ENCODE measurements at places on chromosomes 3 and 15. TPM values are rescaled to one million over a fixed set of nuclear protein-coding genes. Genes with fewer than 3 reads are reported as not detected.

SUCLG2 gene
- 53.7 TPM for total RNA-seq

CCR4 gene
- total RNA-seq, result not detected

LYZL4 gene
- total RNA-seq, result not detected

DNA sequence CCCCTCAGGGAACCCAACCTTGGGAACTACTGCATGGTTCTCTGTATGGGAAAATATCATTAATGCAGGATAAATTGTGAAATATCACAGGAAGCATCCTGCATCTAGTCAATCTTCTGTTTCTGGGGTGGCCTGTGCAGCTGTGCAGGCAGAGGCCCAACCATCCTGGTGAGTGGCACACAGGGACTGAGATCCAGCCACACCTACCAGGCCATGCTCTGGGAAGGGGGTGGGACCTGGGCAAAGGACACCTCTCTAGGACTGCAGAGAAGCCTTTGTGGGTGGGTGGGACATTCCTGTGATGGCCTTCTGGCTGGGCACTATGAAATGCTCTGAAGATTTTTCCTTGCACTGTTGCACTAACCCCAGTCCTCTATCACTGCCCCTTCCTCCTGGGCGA lies 26.8 kb downstream of the CCRL2 start:
- no peaks in the 10 kb centered on the region for H3K4me1 ChIP-seq
- H3K27ac ChIP-seq, result no peak overlapping the region
- H3K36me3 ChIP-seq, result no peaks in the 10 kb centered on the region
- no peaks in the 10 kb centered on the region for H3K27me3 ChIP-seq

DNA sequence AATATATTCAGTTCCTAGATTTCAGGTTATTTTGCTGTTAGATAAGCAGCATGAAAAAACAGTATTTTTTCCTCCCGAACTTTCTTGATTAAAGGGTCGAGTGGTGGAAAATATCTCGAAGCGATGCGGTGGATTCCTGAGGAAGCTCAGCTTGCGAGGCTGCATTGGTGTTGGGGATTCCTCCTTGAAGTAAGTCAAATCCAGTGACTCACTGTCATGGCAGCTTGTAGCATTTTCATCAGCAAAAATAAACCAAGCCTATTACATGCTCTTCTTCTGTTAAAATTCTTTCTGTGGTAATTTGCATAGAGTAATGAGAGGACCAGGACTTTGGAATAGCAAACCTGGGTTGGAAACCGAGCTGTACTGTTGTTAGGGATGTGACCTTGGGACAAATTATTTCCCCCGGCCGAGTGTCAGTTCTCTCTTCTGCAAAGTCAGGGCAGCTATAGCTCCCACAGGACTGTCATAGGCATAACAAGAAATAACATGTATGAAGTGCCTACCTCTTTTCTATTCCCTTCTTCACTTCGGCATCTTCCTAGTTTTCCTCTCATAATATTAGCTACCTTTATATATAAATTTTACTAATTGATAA lies 75.6 kb downstream of the UBP1 start:
- no peak overlapping the region for H3K27ac ChIP-seq
- H3K36me3 ChIP-seq, result peaks cover 15% of the 10 kb centered on the region
- DNase-seq, result peak; percentile 44
- no peak overlapping the region for H3K4me3 ChIP-seq

DNA sequence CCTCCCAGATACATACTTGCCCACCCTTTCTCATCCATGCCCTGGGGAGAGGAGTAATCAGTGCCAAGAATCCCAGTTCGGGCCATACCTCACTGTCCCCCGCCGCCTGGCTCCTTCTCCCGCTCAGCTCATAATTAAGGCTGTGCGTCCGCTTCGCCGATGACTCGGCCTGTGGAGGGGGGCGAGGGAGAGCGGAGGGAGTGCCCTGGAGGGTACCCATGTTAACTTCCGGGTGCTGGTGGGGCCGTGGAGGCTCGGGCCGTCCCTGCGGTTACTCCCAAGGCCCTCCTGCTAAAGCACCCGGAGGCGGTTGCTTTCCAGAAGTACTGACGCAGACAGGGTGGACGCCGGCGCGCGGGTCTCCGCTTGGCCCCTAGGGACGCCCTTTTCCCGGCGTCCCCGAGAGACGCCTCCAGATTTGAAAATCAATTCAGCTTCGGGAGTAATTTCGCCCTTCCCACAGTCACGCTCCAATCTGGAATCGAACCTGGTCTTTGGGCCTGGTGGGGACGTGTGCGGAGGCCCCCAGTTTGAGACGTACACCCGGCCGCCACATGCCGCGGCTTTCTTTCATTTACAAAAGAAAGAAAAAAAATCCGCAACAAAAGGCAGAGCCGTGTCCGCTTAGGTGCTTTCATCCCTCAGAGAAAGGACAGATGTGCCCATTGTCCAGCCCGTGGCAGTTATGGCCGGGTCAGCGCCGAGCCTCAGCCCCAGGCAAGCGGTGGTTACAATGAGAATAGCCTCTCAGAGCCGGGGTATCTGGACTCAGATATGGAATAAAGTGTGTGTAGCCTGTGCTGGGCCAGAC lies 1.0 kb upstream of the ONECUT1 start:
- peaks cover 91% of the 10 kb centered on the region for H3K27me3 ChIP-seq
- no peak for DNase-seq
- peaks cover 10% of the 10 kb centered on the region for H3K4me1 ChIP-seq
- no peak overlapping the region for H3K4me3 ChIP-seq
- H3K27ac ChIP-seq, result no peak overlapping the region

DNA sequence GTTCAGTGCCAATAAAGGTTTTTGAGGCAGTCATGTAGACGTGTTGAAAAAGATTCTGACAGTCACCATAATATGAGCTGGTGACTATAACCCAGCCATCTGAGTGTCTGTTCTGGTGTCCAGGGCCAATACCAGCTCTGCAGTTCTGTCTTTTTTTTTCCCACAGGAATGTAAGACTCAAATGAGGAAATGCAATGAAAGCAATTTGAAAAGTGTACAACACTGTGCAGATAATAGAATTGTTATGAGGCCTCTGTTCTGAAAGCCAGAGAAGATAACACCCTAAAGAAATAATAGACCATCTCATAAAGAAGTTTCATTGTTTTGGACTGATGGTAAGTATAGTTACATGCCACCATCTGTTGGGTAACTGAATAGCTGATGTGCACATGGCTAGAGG lies 57.1 kb downstream of the CLDN1 start:
- no peaks in the 10 kb centered on the region for H3K36me3 ChIP-seq
- no peak for DNase-seq
- H3K4me1 ChIP-seq, result peaks cover 48% of the 10 kb centered on the region

DNA sequence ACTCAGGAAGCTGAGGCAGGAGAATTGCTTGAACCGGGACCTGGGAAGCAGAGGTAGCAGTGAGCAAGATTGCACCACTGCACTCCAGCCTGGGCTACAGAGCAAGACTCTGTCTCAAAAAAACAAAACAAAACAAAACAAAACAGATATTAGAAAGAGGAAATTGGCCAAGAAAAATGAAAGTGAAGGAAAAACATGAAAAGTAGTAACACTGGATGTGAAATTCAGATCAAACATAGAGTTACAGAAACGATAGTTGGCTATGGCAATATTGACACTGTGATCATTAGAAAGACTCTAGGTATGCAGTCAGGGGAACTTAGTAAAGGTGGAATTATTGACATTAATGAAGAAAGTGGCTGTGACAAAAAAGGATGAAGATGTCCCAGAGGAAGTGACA lies 13.2 kb upstream of the TIPARP start:
- H3K4me1 ChIP-seq, result peaks cover 18% of the 10 kb centered on the region
- no peaks in the 10 kb centered on the region for H3K36me3 ChIP-seq
- H3K27ac ChIP-seq, result no peak overlapping the region
- DNase-seq, result no peak
- no peak overlapping the region for H3K4me3 ChIP-seq

DNA sequence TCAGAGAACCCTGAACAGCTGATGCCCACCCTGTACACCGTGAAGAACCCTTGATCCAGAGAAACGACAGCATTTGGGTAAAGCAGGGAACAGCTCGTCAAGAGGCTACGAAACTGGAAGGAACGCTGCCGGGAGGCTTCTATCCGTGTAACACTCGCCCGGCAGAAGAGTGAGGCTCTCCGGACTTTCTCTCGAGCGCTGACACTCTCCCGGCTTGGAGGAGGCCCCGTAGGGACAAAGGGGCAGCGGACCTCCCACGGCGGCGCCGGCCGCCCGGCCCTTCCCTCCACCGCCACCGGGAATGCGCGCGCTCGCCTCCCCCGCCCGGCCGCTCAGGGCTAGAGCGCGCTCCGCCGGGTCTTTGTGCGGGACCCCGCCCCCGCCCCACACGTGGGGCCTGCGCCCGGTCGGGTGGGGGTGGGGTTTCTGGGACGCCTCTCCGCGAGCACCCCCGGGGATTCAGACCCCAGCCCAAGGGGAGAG lies 1.7 kb downstream of the HYAL2 start:
- H3K27me3 ChIP-seq, result no peaks in the 10 kb centered on the region
- peak overlapping the region; percentile 97 for H3K4me3 ChIP-seq
- DNase-seq, result peak; percentile 92
- peak overlapping the region; percentile 100 for H3K27ac ChIP-seq
- peaks cover 50% of the 10 kb centered on the region for H3K36me3 ChIP-seq
- H3K4me1 ChIP-seq, result peaks cover 24% of the 10 kb centered on the region

GRCh38 chr3:126147147-126147931 lies 33.0 kb downstream of the ALDH1L1 start:
- no peak overlapping the region for H3K4me3 ChIP-seq
- peaks cover 11% of the 10 kb centered on the region for H3K27me3 ChIP-seq
- H3K36me3 ChIP-seq, result no peaks in the 10 kb centered on the region

- H3K36me3 ChIP-seq, result no peaks in the 10 kb centered on the region
- H3K27ac ChIP-seq, result no peak overlapping the region
- H3K27me3 ChIP-seq, result no peaks in the 10 kb centered on the region
- H3K4me1 ChIP-seq, result peaks cover 35% of the 10 kb centered on the region
These were observed 16.9 kb upstream of the UTS2B start for GRCh38 chr3:191347228-191347627.

GRCh38 chr3:59798372-59799086 lies 748.7 kb upstream of the CFAP20DC start:
- H3K4me1 ChIP-seq, result no peaks in the 10 kb centered on the region
- no peak for DNase-seq
- H3K27ac ChIP-seq, result no peak overlapping the region

DNA sequence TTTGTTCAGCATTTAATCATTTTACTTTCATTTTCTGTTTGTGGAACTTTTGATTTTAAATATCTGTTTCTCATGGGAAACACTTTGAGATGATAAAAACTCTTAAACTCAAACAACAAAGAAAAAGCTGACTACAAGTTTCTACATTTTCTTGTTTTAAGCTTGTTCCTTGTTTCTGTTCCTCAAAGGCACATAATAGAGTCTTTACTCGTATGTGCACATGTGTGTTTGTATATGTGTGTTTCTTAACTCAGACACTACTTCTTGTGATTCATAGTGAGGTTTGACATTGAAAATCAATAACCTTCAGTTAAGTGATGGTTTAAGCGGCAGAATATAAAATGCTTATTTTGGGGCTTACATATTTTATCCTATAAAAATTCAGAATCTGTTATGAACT lies 786.7 kb upstream of the EPHA6 start:
- no peaks in the 10 kb centered on the region for H3K4me1 ChIP-seq
- H3K27ac ChIP-seq, result no peak overlapping the region
- no peak for DNase-seq
- no peaks in the 10 kb centered on the region for H3K27me3 ChIP-seq
- no peaks in the 10 kb centered on the region for H3K36me3 ChIP-seq
- no peak overlapping the region for H3K4me3 ChIP-seq

- H3K4me1 ChIP-seq, result no peaks in the 10 kb centered on the region
- H3K36me3 ChIP-seq, result no peaks in the 10 kb centered on the region
- H3K4me3 ChIP-seq, result no peak overlapping the region
- no peak for DNase-seq
- H3K27ac ChIP-seq, result no peak overlapping the region
These were observed 86.1 kb upstream of the BCL6 start for GRCh38 chr3:187831125-187832051.

DNA sequence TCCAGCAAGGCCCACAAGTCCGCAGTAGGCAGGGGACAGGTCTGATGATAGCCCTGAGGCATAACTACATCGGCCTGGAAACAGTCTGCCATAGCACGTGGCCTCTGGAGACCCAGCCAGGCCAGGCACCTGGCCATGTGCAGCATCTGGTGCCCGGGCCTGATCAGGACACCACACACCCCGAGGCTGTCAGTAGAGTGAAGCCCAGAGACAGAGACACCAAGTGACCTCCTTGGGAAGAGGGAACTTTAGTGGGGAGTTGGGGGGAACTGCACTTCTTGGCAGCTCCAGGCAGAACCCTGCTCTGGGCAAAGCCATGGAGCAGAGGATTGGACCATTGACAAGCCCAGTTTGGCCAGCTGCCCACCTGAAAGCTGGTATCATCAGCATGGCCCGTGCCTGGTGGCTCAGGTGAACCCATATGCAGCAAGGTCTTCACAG lies 1.2 kb downstream of the SHISA5 start:
- DNase-seq, result no peak
- H3K4me3 ChIP-seq, result no peak overlapping the region

GRCh38 chr3:73536336-73536895 lies 88.3 kb downstream of the PDZRN3 start:
- no peak overlapping the region for H3K4me3 ChIP-seq
- H3K27ac ChIP-seq, result no peak overlapping the region
- H3K27me3 ChIP-seq, result no peaks in the 10 kb centered on the region
- DNase-seq, result no peak
- H3K36me3 ChIP-seq, result no peaks in the 10 kb centered on the region

GRCh38 chr3:163491714-163492113 lies 1586.6 kb downstream of the SI start:
- no peak overlapping the region for H3K4me3 ChIP-seq
- H3K4me1 ChIP-seq, result no peaks in the 10 kb centered on the region
- no peak for DNase-seq
- no peak overlapping the region for H3K27ac ChIP-seq
- H3K27me3 ChIP-seq, result no peaks in the 10 kb centered on the region
- H3K36me3 ChIP-seq, result no peaks in the 10 kb centered on the region

GRCh38 chr3:80213086-80213485 lies 445.3 kb upstream of the ROBO1 start:
- H3K27ac ChIP-seq, result no peak overlapping the region
- DNase-seq, result no peak
- no peaks in the 10 kb centered on the region for H3K4me1 ChIP-seq
- no peaks in the 10 kb centered on the region for H3K36me3 ChIP-seq
- H3K4me3 ChIP-seq, result no peak overlapping the region

DNA sequence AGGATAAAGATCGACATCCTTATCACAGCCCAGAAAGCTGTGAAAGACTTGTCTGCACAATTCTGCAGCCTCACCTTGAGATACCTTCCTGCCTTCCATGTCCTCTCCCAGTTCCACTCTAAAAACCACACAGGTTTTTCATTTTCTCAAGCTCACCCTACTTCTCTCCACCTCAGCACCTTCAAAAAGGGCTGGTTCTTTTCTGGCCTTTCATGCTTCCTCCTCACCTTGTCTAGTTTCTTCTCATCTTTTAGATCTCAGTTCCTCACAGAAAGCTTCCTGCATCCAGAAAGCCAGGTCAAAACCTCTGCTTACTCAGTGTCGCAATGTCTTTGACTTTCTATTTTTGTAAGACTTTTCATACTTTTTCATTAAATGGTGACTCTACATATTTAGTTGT lies 140.2 kb upstream of the STT3B start:
- H3K36me3 ChIP-seq, result no peaks in the 10 kb centered on the region
- H3K4me1 ChIP-seq, result no peaks in the 10 kb centered on the region
- no peaks in the 10 kb centered on the region for H3K27me3 ChIP-seq
- no peak overlapping the region for H3K27ac ChIP-seq
- no peak for DNase-seq

- no peak overlapping the region for H3K4me3 ChIP-seq
- no peaks in the 10 kb centered on the region for H3K4me1 ChIP-seq
- no peak overlapping the region for H3K27ac ChIP-seq
- H3K27me3 ChIP-seq, result no peaks in the 10 kb centered on the region
- no peaks in the 10 kb centered on the region for H3K36me3 ChIP-seq
- DNase-seq, result no peak
These were observed 758.4 kb upstream of the ROBO1 start for GRCh38 chr3:80526153-80526552.

Data from SJSA1 (cell line).